ENCODE measurements at places on chromosomes 6 and 20.

DNA sequence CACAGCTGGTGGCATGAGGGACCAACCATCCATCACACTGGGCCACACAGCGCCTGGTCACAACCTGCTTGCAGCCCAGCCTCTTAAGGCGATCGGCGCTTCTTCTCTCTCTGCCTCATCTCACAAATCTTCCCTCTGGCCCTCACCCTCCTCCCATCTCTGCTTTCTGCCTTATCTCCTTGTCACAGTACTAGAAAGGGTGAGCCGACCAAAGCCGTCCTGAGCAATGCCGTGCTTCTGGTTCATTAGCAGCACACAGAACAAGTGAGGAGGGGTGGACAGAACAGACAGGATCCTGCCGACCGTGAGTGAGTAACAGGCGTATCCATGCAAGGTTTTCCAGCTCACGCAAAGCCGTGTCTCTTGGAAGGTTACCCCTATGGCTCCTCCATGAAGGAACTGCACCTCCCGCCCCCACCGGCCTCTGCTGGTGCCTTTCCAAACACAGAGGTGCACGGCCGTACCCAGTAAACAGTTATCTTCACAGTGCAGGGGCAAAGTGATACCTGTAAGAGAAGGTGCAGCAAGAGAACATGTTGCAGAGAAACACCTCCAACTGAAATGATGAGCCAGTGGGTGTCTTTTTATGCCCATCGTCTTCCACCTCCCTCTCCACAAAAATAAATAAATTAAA lies 331.7 kb downstream of the FARS2 start:
- no peak for DNase-seq

GRCh38 chr20:17504066-17504897 lies 26.9 kb downstream of the BFSP1 start:
- no peak for DNase-seq

DNA sequence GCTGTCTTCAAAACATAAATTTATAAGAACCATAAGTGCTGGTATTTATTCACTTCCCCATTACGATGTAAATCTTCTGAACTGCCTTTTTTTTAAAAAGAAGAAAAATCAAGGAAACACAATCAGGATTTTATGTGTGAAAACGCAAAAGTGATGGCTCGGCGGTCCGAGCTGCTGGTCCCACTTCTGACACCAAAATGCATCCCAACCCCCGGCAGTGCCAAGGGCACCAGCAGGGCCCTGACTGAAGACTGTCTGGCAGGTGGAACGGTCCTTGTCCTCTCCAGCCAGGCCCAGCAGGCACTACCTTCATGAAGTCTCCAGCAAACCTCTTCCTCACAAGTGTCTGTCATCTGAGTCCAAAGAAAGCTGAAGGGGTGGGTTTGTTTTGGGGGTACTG lies 41.2 kb downstream of the TBC1D7 start:
- no peak for DNase-seq

DNA sequence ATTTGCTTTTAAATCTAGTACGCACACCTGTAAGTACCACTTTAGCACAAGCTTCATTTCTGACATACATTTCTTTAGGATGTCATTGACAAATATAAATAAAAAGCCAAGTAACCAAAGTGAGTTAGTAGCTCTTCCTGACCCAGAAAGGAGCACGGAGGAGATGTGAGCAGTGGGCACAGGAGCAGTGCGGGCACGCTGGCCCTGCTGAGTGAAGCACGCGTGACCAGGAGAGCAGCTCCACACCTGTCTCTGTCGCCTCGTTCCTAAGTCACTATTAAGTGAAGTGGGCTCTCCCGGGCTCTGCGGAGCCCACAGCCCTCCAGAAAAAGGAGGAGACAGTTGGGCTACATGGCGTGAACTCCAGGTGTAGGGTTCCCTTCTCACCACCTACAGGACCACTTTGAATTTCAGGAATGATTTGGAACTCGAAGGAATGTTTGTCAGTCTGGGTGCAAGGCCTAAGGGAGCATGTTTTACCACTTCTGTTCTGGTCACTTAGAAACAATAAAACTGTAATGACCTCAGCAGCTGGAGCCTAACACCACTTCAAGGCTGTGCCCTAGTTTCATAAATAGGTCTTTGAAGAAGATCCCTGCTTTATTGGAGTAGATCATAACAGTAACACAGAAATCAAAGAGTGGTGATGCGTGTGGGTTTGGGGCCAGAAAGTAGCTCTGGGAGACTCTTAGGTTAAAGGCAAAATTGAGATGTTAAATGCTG lies 95.9 kb downstream of the FAM120B start:
- no peak for DNase-seq

- no peak for DNase-seq
These were observed 53.2 kb downstream of the GINS1 start for GRCh38 chr20:25460566-25461280.

GRCh38 chr6:136783495-136784270 lies 8.6 kb downstream of the MAP3K5 start:
- no peak for DNase-seq

- no peak for DNase-seq
These were observed 306.4 kb upstream of the PRND start for GRCh38 chr20:4415281-4415680.

DNA sequence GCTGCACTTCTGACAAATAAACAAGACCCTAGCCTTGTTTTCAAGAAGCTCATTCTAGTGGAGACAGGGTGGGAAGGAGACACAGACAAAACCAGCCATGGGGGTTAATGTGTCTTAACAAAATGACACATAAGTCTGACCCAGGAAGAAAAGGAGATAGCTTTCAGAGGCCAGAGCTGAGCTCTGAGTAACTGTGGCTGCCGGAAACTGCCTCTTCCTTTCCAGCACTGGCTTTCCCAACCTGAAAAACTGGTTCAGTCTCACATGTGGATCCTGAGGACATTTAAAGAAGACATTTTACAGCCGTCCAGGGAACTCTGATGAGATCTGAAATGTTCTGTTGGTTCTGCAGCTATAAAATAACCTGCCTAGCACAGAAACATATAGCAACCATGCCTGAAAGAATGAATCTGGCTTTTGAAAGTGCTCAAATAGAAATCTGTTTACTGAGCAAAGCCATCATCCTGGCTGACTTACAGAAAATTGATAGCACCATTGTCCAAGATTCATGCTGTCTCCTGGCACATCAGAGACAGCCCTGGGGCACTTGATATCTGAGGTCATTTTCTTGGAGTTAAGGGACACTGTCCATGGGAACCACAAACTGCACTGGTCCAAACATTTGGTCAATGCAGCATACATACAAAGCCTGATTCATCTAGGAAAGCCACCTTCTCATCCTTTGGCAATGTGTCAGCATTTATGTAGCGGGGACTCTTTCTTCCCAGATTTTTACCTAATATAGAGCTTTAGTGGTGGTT lies 83.2 kb upstream of the PAX1 start:
- DNase-seq = no peak

GRCh38 chr6:7647504-7647903 lies 57.5 kb downstream of the SNRNP48 start:
- no peak for DNase-seq

GRCh38 chr20:57449398-57450354 lies 58.5 kb downstream of the RBM38 start:
- no peak for DNase-seq

DNA sequence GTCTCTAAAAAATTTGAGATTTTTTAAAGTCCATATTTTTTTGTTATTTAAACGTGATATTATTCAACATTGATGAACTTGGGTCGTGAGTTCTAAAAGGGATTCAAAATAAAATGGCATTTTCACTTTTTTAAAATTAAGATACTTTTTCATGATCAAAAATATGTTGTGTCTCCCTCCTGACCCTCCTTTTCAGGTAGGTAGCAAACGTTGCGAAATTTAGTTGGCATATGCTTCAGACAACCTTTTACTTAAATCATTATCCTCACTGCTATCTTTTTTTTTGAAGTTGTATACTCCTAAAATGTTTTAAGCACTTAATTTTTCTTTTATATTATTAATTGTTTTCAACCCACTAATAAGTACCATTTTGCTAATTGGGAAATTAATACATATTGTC lies 133.5 kb downstream of the ARHGAP18 start:
- no peak for DNase-seq

GRCh38 chr6:72715119-72715518 lies 93.3 kb downstream of the KCNQ5 start:
- no peak for DNase-seq

- no peak for DNase-seq
These were observed 1.4 kb upstream of the EPM2A start for GRCh38 chr6:145736661-145737144.

DNA sequence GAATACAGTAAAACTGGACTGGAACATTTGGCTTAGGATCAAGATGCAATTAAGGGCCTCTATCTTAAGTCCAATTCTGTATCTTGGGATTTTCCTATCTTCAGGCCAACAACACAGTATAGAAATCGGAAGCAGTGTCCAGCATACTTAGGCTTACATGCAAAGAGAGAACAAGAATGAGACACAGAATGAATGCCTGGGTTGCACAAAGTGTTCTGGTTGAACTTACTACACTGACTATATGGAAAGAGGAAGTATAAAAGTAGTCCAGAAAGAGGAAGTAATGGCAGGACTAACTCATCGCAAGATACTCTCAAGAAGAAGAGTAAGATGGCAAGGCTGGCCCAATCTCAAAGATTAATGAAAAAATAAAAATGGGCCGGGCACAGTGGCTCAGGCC lies 87.6 kb downstream of the BTBD9 start:
- DNase-seq = no peak

- no peak for DNase-seq
These were observed 13.1 kb downstream of the SIM1 start for GRCh38 chr6:100451577-100451976.

DNA sequence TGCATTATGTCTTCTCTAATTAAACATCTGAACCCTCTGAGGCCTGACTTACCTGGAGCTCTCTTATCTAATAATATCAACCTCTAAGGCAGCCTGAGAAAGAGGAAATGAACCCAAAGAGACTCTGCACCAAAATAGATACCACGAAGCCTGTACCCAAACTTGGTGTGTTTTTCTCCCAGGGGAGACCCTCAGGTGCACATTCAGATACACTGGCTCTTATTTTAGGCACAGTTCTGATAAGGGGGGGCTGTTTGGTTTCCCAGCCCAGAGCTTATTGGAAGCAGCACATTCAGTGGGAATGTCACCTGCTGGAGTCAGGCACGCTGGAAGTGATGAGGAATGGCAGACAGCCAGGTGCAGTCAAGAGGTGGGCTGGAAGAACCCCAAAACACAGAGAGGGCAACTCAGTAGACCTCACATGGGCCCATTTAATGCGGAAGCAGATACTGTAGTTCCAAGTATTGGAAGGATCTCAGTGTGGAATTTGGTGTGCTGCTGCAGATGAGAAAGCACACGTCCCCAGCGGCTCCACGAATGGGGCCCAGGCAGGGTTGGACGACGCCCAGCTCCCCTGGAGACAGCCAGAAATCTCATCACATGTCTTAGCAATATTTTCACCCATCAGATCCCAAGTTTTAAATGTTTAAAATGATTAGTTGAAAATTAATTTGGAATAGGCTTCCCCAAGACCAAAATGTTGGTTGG lies 9.7 kb upstream of the CCR6 start:
- DNase-seq = no peak

DNA sequence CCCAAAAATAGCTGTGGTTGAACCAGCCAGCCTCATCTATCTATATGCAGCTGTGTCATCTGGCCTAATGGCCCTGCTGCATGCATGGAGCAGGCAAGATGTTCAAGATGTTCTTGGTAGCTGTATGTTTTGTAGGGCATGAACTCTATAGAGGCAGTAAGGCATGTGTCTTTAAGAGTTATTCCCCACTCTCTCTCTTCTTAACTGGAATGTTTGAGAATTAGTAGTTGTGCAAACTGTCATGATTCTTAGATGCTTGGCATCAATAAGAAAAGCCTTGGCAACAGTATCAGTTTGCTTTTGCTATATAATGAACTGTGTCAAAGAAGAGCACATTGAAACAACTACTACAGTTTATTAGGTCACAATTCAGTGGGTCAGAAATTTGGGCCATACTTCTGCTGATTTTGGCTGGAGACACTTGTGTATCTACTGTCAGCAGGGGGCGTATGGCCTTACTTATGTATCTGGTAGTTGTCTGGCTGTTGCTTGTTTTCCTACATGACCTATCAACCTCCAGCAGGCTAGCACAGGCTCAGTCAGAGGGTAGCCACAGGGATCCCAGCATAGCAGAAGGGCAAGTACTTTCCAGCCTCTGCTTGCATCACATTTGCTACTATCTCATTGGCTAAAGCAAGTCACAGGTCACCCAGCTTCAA lies 56.1 kb upstream of the LAMP5 start:
- no peak for DNase-seq

GRCh38 chr6:13331516-13332348 lies 3.4 kb upstream of the TBC1D7 start:
- no peak for DNase-seq

DNA sequence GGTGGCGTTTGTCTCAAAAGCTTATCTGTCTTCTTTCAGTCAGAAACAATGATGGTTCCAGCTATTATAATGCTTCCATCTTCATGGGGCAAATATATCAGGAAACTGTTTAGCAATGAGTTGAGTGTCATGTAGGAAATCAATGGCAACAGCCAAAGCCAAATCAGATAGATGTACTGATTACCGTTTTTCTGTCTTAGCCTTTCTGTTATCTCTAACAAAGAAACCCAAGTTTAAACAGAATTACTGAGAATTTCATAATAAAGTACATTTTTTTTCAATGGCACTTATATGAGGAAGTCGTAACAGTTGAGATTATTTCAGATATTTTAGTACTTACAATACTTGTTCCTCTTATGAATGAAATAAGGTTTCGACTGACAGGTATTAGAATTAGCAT lies 1.2 kb downstream of the NOX3 start:
- no peak for DNase-seq

GRCh38 chr6:39926668-39927067 lies 7.6 kb downstream of the MOCS1 start:
- DNase-seq = no peak

GRCh38 chr20:4922186-4922585 lies 79.1 kb downstream of the SLC23A2 start:
- DNase-seq = no peak

GRCh38 chr20:21004386-21005076 lies 101.6 kb downstream of the LINC00237 start:
- no peak for DNase-seq

DNA sequence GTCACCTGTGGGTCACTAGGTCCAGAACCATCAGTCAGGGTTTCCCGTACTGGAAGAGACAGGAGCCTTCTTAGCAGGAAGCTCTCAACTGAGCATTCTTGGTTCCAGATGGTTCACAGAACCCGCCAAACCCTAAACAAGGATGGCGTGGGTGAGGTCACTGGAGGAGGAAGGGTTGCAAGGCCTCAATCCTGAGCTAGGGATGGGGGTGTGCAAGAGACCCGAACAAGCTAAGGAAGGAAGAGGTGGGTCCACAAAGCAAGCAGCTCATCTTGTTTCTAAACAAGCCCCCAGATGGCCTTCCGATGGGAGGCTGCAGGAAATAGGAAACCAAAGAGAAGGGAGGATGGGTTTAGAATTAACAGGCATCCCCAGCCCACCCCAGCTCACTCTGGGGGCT lies 92.7 kb downstream of the PREX1 start:
- no peak for DNase-seq

GRCh38 chr6:103167345-103168071 lies 1692.2 kb downstream of the HACE1 start:
- DNase-seq = no peak

- DNase-seq = no peak
These were observed 53.7 kb upstream of the ZNF217 start for GRCh38 chr20:53647286-53647821.

- no peak for DNase-seq
These were observed 180.5 kb downstream of the IBTK start for GRCh38 chr6:82066991-82067411.

All from coronary artery (tissue), 2 donors.